ENCODE measurements at places on chromosomes 2 and 18. TPM values are rescaled to one million over a fixed set of nuclear protein-coding genes. Genes with fewer than 3 reads are reported as not detected.
A peak's percentile ranks its signal among the peaks of the same experiment; 100 is the strongest.

CROCC2 gene
- not detected for total RNA-seq

OTOS gene
- not detected for total RNA-seq

TDRD15 gene
- not detected for total RNA-seq

STARD6 gene
- not detected for total RNA-seq

SRD5A2 gene
- not detected for total RNA-seq

PARD6G gene
- total RNA-seq: 2.0 TPM

ALKAL2 gene
- total RNA-seq: 1.1 TPM

DUSP28 gene
- 19.3 TPM for total RNA-seq

ASPRV1 gene
- 0.63 TPM for total RNA-seq

TWSG1 gene
- total RNA-seq: 12.1 TPM

CREG2 gene
- not detected for total RNA-seq

- no peak overlapping the region for H3K4me3 ChIP-seq
- DNase-seq: no peak
- peaks cover 13% of the 10 kb centered on the region for H3K4me1 ChIP-seq
- no peaks in the 10 kb centered on the region for H3K27me3 ChIP-seq
- no peak overlapping the region for H3K27ac ChIP-seq
These were observed 85.8 kb downstream of the GRB14 start for GRCh38 chr2:164535280-164536025.

- H3K4me3 ChIP-seq: no peak overlapping the region
- no peaks in the 10 kb centered on the region for H3K27me3 ChIP-seq
- no peaks in the 10 kb centered on the region for H3K36me3 ChIP-seq
- no peaks in the 10 kb centered on the region for H3K4me1 ChIP-seq
- no peak overlapping the region for H3K27ac ChIP-seq
These were observed 47.0 kb downstream of the CHRNA1 start for GRCh38 chr2:174717273-174717672.

- H3K4me3 ChIP-seq: no peak overlapping the region
- H3K27me3 ChIP-seq: no peaks in the 10 kb centered on the region
- no peaks in the 10 kb centered on the region for H3K36me3 ChIP-seq
- no peak for DNase-seq
These were observed 155.2 kb downstream of the ATP9B start for GRCh38 chr18:79224381-79224780.

GRCh38 chr2:173898996-173899395 is 66.2 kb downstream of the SP3 start:
- H3K36me3 ChIP-seq: peaks cover under 1% of the 10 kb centered on the region
- no peak overlapping the region for H3K27ac ChIP-seq
- DNase-seq: no peak
- H3K27me3 ChIP-seq: no peaks in the 10 kb centered on the region
- H3K4me1 ChIP-seq: no peaks in the 10 kb centered on the region

DNA sequence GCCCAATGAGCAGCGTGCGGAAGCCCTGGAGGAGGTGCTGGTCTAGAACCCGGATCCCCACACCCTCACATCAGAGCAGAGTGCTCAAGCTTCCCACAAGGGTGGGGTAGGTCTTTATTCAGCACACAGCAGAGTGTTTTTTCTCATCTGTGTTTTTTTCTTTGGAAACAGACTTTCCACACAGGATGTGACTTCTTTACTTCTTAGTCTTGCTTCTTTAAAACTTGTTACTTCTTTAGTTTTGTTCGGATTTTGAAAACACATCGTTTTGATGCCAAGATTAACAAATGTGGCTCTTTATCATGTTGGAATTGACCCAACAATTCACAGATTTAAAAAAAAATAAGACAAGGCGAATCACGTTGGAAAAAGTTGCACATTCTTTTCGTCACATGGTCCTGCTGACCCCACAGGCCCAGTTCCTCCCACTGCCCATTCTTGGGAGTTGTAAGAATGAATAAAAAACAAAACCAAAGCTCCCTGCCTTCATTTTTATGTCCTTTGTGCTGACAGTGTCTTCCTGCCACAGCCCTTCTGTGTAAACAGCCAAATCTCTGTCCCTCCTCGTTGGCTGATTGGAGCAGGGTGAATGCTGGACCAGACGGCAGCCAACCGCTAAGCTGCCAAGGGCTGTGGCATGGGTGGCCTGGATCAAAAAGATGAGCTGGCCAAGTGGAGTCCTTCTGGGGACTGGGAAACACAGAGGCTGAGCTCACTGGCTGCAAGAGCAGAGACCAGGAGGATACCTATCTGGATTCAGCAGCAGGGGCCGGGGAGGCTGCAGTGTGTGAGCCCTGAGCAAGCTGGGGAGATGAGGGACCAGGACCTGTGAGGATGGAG is 81.6 kb downstream of the TWIST2 start:
- peaks cover 17% of the 10 kb centered on the region for H3K4me1 ChIP-seq
- DNase-seq: peak; percentile 56
- no peaks in the 10 kb centered on the region for H3K36me3 ChIP-seq
- H3K27me3 ChIP-seq: peaks cover 49% of the 10 kb centered on the region

- H3K27ac ChIP-seq: no peak overlapping the region
- no peaks in the 10 kb centered on the region for H3K36me3 ChIP-seq
- no peaks in the 10 kb centered on the region for H3K4me1 ChIP-seq
- no peak for DNase-seq
- no peaks in the 10 kb centered on the region for H3K27me3 ChIP-seq
- no peak overlapping the region for H3K4me3 ChIP-seq
These were observed 161.0 kb downstream of the TRIB2 start for GRCh38 chr2:12877761-12878160.

DNA sequence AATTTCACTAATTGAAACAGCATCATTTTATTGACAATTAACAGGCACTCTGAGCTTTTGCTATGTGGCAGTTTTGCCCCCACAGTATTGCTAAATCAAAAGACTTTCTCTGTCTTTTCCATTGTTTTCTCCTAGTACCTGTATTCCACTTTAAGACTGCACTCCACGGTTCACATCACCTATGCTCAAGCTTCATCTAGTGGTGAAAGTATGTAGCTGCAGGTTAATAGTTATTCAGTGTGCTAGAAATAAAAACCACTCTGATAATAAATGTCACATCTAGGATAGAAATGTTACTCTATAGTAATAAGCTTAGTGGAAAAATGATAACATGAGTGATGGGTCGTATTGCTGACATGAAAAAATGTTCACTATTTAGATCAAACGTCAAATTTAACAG is 24.6 kb downstream of the ARL6IP6 start:
- no peaks in the 10 kb centered on the region for H3K4me1 ChIP-seq
- H3K4me3 ChIP-seq: no peak overlapping the region
- no peaks in the 10 kb centered on the region for H3K27me3 ChIP-seq
- no peak overlapping the region for H3K27ac ChIP-seq
- DNase-seq: no peak
- H3K36me3 ChIP-seq: peaks cover 10% of the 10 kb centered on the region

DNA sequence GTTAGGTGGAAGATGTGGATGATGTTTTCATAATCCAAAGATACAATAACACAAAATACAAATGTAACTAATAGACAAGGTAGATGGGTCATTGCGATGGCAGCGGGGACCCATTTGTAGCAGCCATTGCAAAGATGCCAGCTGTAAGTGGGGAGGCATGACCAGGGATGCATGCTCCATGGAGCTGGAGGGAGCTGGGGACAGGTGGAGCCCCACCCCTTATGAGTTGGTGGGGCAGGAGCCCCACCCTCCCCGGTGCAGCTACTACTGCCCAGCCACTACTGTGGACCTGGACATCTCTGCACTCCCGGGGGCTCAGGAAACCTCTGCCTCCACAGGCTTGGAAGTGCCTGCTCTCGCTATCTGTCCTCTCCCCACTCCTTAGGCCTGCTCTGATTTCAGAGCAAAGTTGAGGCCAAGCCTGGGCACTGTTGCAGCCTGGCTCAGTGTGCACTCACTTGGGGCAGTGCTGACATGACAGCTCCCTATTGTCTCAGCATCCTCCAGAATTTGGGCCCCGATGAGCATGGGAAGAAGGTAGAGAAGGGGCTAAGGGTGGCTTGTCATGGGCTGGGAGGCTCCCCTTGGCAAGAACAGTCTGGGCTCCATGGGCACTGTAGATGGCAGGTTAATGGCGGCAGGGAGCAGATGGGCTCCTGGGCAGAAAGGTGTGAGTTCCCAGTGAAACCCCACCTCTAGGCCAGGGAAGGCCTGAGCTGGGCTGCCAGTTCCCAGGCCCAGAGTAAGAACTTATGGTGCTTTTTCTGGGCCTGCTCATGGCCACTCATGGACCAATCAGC is 81.1 kb downstream of the ZNF804A start:
- no peaks in the 10 kb centered on the region for H3K27me3 ChIP-seq
- no peak overlapping the region for H3K4me3 ChIP-seq
- no peak for DNase-seq
- no peaks in the 10 kb centered on the region for H3K4me1 ChIP-seq

DNA sequence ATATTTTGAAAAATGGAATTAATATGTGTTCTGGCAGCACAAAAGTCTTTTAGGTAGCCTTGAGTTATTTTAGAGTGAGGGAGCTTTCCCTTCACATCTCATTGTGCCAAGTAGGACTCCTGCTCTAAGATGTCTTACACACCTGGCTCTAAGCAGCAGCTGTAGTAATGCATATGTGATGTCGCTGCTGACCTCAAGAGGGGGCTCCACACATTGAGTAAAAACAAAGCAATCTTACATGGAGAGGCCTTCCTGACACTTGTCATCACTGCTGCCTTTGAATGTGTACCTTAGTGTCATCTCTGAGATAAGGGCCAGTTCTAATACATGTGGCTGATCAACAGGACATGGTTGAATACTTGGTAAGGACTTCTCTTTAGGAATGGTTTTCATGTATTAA is 75.8 kb downstream of the ACTR3 start:
- H3K4me1 ChIP-seq: peaks cover 19% of the 10 kb centered on the region
- no peak overlapping the region for H3K4me3 ChIP-seq
- DNase-seq: no peak

DNA sequence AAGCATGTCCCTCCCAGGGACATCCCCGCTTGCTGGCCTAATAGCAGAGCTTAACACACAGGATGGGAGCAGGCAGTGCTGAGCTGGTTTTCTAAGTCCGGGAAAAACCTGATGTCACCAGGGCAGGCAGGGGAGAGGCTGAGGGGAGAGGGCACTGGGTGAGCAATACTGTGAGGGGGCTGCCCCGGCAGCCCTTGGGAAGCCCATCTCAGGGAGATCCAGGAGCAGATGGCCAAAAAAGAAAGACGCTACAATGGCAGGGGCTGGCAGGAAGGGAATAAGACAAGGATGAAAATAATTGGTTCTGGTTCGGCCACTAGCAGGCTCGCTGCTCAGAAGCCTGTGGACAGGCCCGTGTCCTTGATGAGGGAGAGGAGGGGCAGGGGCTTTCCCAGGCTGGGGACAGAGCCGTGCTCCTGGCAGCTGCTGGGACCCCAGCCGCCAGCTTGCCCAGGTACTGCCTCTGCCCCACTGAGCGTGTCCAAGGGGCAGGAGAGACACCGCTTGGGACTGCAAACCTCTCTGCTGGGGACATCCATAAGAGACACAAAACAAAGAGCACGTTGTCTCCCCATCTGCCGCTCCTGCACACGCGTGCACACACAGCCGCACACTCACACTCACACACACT is 30.2 kb downstream of the SMAD7 start:
- no peaks in the 10 kb centered on the region for H3K27me3 ChIP-seq
- peaks cover 60% of the 10 kb centered on the region for H3K4me1 ChIP-seq
- no peak for DNase-seq
- no peak overlapping the region for H3K27ac ChIP-seq
- no peak overlapping the region for H3K4me3 ChIP-seq
- H3K36me3 ChIP-seq: peaks cover 20% of the 10 kb centered on the region

GRCh38 chr2:223601932-223602666 is at the start of gene SCG2:
SCG2 (minus strand) TSS chr2:223602361; CDS start chr2:223599282, 3,079 bp downstream.
- H3K36me3 ChIP-seq: no peaks in the 10 kb centered on the region
- no peak within 1 kb of the TSS for H3K27ac ChIP-seq
- peak within 1 kb of the TSS; percentile 8 for H3K4me3 ChIP-seq
- peaks cover 17% of the 10 kb centered on the region for H3K27me3 ChIP-seq

- peaks cover 42% of the 10 kb centered on the region for H3K27me3 ChIP-seq
- H3K27ac ChIP-seq: no peak overlapping the region
- H3K36me3 ChIP-seq: no peaks in the 10 kb centered on the region
These were observed 255.3 kb upstream of the SIX2 start for GRCh38 chr2:45264227-45265225.

- no peak overlapping the region for H3K4me3 ChIP-seq
- no peak overlapping the region for H3K27ac ChIP-seq
- H3K27me3 ChIP-seq: no peaks in the 10 kb centered on the region
- H3K36me3 ChIP-seq: no peaks in the 10 kb centered on the region
- H3K4me1 ChIP-seq: no peaks in the 10 kb centered on the region
- DNase-seq: no peak
These were observed 140.8 kb upstream of the SLC1A4 start for GRCh38 chr2:64848363-64848762.

GRCh38 chr2:37283207-37283606 is 41.4 kb downstream of the PRKD3 start:
- H3K36me3 ChIP-seq: peaks cover 66% of the 10 kb centered on the region
- no peaks in the 10 kb centered on the region for H3K4me1 ChIP-seq
- no peak overlapping the region for H3K4me3 ChIP-seq
- no peaks in the 10 kb centered on the region for H3K27me3 ChIP-seq
- no peak overlapping the region for H3K27ac ChIP-seq

DNA sequence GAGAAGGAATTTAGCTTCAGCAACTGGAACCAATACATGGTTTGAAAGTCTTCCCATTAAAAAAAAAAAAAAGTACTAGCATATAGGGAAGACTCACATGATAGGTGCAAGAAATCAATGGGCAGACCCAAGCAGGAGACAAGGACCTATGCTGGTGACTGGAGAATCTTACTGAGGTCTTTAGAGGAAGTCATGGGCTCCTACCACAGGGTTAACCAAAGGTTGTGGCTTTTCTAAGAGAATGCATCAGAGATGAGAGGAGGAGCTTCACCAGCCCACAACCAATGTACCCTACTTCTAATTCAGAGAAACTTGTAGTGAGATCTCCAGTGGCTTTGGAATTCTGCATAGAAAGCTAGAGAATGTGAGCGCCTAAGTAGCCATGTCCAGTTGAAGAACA is 207.4 kb downstream of the NCKAP5 start:
- DNase-seq: no peak
- H3K36me3 ChIP-seq: no peaks in the 10 kb centered on the region
- no peak overlapping the region for H3K27ac ChIP-seq
- H3K4me1 ChIP-seq: peaks cover 21% of the 10 kb centered on the region
- no peaks in the 10 kb centered on the region for H3K27me3 ChIP-seq

- peaks cover 26% of the 10 kb centered on the region for H3K4me1 ChIP-seq
- H3K27me3 ChIP-seq: peaks cover 32% of the 10 kb centered on the region
- no peak overlapping the region for H3K27ac ChIP-seq
These were observed 72.8 kb upstream of the CTDP1 start for GRCh38 chr18:79606621-79607331.

GRCh38 chr2:214379227-214379626 is 31.6 kb upstream of the VWC2L start:
- H3K4me3 ChIP-seq: no peak overlapping the region
- H3K27ac ChIP-seq: no peak overlapping the region
- H3K4me1 ChIP-seq: no peaks in the 10 kb centered on the region
- no peaks in the 10 kb centered on the region for H3K36me3 ChIP-seq
- no peak for DNase-seq

DNA sequence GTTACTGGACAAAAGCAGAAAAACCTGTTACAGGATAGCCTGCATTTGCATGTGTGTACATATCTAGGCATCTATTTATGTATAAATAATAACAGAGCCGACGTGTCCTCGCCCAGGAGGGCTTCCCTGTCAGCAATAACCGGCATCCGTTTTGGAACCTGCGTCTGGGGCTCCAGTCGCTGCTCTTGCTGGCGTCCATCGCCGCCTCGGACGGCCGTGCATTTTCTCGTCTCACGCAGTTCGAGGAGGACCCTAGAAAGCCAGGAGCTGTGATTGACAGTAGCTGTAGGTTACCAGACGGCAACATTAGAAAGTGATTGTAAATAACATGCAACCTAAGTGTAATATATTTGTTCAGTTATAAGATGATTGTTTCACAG is 132.6 kb downstream of the NFATC1 start:
- H3K4me3 ChIP-seq: no peak overlapping the region
- H3K27ac ChIP-seq: no peak overlapping the region
- H3K36me3 ChIP-seq: peaks cover 13% of the 10 kb centered on the region
- H3K4me1 ChIP-seq: peaks cover 25% of the 10 kb centered on the region
- DNase-seq: no peak
- H3K27me3 ChIP-seq: peaks cover 14% of the 10 kb centered on the region

All from left ventricle myocardium inferior (tissue), 1 donor.